Renal pelvis (tissue), 12 donors: ENCODE measurements at places on chromosomes 5 and 9.
A peak's percentile ranks its signal among the peaks of the same experiment; 100 is the strongest.

DNA sequence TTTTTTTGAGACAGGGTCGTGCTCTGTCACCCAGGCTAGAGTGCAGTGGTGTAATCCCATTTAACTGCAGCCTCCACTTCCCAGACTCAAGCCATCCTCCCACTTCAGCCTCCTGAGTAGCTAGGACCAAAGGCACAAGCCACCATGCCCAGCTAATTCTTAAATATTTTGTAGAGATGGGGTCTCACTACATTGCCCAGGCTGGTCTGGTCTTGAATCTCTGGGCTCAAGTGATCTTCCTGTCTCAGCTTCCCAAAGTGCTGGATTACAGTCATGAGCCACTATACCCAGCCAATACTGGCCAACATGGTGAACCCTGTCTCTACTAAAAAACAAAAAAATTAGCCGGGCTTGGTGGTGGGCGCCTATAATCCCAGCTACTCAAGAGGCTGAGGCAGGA lies 6.8 kb downstream of the DCAF12 start:
- no peak for DNase-seq

- DNase-seq = no peak
Observed at GRCh38 chr5:976849-977751, 31.5 kb upstream of the NKD2 start.

DNA sequence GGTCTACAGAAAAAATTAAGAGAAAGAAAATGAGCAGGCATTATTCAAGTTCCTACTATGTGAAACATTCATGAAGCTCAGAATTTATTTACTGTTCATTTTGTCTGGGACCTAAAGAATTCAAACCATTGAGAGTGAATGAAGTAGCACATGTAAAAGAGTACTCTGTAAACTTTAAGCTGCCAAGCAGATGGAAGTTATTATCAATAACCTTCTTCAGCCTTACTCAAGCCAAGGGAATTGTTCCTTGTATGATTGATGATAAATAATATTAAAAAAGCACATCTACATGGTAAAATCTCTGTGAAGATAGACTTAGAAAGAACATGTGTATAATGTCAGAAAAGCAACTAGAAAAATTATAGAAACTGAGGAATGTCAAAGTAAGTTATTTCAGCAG lies 17.8 kb upstream of the GLIS3 start:
- no peak for DNase-seq

DNA sequence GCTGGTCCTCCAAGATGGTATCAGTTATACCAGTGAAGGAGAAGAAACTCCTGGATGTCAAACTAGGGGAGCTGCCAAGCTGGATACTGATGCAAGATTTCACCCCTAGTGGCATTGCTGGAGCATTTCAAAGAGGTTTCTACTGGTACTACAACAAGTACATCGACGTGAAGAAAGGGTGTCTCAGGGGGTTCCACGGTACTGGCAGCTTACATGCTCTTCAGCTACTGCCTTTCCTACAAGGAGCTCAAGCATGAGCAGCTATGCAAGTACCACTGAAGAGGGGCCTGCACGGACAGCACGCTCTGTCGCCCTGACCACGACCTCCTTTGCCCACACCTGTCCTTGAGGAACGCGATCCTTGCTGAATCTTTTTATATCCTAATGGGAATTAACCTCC lies 19.5 kb downstream of the ACTL7B start:
- DNase-seq = no peak

- DNase-seq = peak; percentile 76
Observed at GRCh38 chr5:173315495-173316338, 12.5 kb downstream of the STC2 start.
